ENCODE measurements at places on chromosomes 2 and 18. TPM values are rescaled to one million over a fixed set of nuclear protein-coding genes. Genes with fewer than 3 reads are reported as not detected.

DNA sequence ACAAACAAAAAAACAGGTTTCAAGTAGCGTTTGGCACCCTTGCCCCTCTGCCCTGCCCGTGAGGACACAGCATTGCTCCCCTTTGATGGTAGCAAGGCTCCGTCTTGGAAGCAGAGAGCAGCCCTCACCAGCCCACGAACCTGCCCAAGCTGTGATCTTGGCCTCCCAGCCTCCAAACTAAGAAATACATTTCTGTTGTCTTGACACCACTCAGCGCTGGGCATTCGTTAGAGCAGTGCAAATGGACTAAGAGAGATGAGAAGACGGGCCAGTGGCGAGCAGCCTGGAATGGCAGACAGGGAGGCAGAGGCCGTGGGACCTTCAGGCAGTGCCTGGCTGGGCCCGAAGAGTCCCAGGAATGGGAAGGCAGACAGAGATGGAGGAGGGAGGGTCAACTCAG lies 109.8 kb downstream of the SH3BP4 start:
- DNase-seq = no peak

DNA sequence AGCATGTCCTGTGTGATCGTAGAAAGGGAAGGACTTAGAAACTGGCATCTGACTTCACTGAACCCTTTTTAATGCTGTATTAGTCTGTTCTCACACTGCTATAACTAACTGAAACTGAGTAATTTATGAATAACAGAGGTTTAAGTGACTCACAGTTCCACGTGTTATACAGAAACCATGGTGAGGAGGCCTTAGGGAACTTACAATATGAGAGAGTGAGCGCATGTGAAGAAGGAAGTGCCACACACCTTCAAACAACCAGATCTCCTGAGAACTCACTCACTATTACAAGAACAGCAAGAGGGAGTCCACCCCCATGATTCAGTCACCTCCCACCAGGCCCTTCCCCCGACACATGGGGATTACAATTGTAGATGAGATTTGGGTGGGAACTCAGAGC lies 811.3 kb downstream of the CPS1 start:
- peak; percentile 98 for DNase-seq

GRCh38 chr2:229582151-229582550 lies 132.2 kb downstream of the DNER start:
- no peak for DNase-seq

GRCh38 chr2:173402405-173402974 lies 47.8 kb downstream of the CDCA7 start:
- DNase-seq = peak; percentile 66

GRCh38 chr2:26613241-26614215 lies 27.6 kb downstream of the CIB4 start:
- DNase-seq = no peak

- no peak for DNase-seq
Measured at GRCh38 chr2:98455494-98455976, 10.9 kb downstream of the INPP4A start.

Gene DOK6
- total RNA-seq = not detected

Gene RAB6D
- not detected for total RNA-seq

Gene EDAR
- under 0.01 TPM for total RNA-seq

Gene GATA6
- total RNA-seq = 2.9 TPM
